Right renal cortex interstitium (tissue), 3 donors: ENCODE measurements at places on chromosomes 6 and 20. TPM values are rescaled to one million over a fixed set of nuclear protein-coding genes. Genes with fewer than 3 reads are reported as not detected.

GRCh38 chr20:57390604-57391438 is at the start of gene RBM38:
Gene RBM38 (plus strand): TSS chr20:57391396. CDS start chr20:57391582, 186 bp downstream.
- DNase-seq, result no peak

- DNase-seq, result no peak
Observed at GRCh38 chr20:38196592-38196991, 31.5 kb upstream of the TGM2 start.

GJA10 gene
- not detected for polyA plus RNA-seq

POFUT1 gene
- 43.0 TPM for polyA plus RNA-seq

MED23 gene
- 50.0 TPM for polyA plus RNA-seq

KIF6 gene
- polyA plus RNA-seq, result 4.7 TPM

DDX39B gene
- polyA plus RNA-seq, result 509 TPM

XKR7 gene
- polyA plus RNA-seq, result 0.24 TPM

GRCh38 chr6:11263291-11263775 is 30.9 kb upstream of the NEDD9 start:
- DNase-seq, result no peak

GRCh38 chr20:53312957-53313356 is 280.7 kb downstream of the ZNF217 start:
- no peak for DNase-seq

HLA-DOB gene
- polyA plus RNA-seq, result not detected
